NCI-H1105 treated with DMSO at 0.1 percent for 48 hours (cell line): ENCODE measurements at places on chromosomes 3 and 15.

- no peak for DNase-seq
Measured at GRCh38 chr15:42507514-42507913, 12.1 kb downstream of the SNAP23 start.

DNA sequence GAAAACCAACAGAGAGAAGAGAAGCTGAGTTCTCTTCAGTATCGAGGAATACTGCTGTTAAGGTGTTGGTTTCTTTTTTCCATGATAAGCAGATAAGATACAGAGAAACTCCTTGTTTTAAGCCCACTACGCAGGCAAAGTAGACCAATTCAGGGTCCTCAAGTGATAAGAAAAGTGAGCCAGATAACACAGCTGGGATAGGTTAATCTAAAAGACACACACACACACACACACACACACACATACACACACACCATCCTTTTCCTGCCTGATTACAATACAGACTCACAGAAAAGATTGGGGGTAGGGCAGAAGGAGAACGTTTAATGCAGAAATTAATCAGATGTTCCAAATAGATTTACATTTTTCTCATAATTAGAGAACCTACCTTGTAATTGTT, 6.5 kb upstream of the PHLDB2 start:
- DNase-seq: no peak

- no peak for DNase-seq
Measured at GRCh38 chr3:167952969-167953368, 142.8 kb downstream of the GOLIM4 start.

- no peak for DNase-seq
Measured at GRCh38 chr3:55169161-55169560, 241.3 kb upstream of the LRTM1 start.

- no peak for DNase-seq
Measured at GRCh38 chr3:49530701-49531100, 23.6 kb upstream of the BSN start.
